NCI-H345 (cell line): ENCODE measurements at places on chromosomes 1 and 21.
A peak's percentile ranks its signal among the peaks of the same experiment; 100 is the strongest.

GRCh38 chr1:10588640-10589039, 113.9 kb downstream of the PEX14 start:
- DNase-seq = no peak

- no peak for DNase-seq
Measured at GRCh38 chr1:244139655-244140054, 88.6 kb downstream of the ZBTB18 start.

DNA sequence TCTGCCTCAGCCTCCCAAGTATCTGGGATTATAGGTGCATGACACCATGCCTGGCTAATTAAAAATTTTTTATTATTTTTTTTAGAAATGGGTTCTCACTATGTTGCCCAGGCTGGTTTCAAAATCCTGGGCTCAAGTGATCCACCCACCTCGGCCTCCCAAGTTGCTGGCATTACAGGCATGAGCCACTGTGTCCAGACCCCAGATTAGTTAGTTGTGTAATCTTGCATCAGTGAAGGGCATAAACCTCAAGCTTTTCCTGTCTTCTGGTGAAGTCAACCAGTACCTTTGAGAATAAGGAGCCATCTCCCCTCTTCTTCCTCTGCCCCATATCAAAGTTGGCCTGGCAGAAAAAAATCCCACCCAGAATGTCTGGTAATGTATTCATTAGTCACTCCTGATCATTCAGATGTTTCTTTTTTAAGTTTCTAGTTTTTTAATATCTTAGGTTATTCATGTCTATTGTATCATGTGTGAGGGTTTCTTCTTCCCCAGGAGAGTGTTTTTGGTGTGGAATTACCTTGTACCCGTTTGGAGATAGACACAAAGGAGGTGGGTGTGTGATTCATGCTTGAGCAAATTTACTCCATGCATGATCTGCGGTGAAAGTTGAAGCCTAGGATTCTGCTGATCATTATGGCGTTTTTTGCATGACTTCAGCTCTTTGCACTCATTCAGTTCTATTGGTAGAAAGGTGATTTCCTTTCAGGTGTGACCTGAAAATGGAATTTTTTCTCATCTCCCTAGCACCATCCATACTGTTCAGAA, 144.0 kb downstream of the FMN2 start:
- peak; percentile 25 for DNase-seq

GRCh38 chr1:226519135-226519534, 29.4 kb upstream of the STUM start:
- DNase-seq = no peak

GRCh38 chr1:192445241-192445640, 128.4 kb downstream of the RGS21 start:
- DNase-seq = no peak

DNA sequence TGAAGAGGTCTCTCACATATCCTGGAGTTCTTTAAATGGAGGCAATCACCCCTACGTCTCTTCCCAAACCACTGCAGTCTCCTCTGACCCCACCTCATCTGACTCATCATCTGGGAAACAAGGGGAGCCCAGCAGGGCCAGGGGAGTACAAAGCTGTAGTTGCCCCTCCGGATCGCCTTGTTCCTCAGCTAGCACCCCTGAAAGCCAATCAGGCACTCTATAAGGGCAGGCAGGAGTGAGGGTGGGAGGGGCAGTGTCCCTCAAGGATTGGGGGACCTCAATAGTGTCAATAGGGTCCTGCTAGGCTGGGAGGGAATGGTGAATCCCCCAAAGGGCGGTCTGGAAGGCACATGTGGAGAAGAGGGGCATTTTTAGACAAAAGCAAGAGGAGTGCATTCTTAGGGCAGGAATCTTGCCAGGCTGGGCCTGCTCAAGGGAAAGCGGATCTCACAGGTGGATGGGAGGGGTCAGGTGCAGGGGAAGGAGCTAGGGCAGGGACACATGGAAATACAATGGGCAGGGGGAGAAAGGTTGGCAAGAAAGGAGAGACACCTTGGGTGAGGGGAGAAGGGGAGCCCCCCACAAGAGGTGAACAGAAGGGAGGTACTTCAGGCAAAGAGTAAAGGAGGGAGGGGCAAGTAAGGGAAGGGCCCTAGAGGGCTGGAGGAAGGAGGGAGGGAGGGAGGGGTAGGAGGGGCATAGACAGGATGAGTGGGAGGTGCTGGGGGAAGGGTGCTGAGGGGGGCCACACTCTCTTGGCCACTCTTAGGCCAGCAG, 5.8 kb downstream of the SHISA4 start:
- no peak for DNase-seq

DNA sequence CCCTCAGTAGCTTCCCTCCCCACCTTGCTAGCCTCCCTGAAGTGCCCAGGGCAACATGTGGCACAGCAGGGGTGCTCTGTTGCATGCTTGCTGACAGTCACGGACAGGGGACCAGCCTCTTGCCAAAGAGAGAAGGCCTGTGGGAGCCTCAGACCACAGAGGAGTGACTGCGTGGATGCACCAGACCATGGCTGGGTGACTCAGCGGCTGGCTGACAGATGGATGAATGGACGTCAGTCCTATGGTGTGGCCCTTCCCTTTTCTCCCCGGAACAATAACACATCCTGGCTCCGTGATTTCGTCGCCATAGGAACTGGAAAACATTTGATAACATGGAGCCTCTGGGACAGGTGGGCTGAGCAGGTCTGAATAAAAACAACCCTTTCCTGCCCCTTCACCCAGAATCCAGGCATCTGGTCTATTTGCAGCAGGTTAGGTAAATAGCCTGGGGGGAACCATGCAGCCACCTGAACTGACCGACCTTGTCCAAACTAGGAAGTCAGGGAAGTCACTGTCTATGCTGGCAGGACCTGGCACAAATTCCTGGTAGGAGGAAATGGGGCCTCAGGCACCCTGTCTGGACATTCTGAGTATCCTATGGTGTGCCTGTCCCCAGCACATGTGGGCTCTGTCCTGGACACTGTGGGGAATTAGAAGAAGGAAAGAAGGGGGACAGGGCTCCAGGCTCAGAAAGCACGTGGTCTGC, 53.3 kb downstream of the NENF start:
- DNase-seq = peak; percentile 83

DNA sequence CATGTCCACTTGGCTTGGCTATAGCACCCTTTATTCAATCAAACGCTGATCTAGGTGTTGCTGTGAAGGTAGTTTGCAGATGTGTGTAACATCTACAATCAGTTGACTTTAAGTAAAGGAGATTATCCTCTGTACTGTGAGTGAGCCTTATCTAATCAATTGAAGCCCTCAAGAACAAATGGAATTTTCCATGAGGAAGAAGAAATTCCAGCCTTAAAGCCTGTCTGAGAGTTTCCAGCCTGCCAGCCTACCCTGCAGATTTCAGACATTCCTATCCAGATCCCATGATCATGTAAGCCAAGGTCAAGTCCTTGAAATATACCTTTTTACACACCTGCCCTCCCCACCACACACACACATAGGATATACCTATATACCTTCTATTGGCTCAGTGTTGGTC, 696.7 kb downstream of the MRPL39 start:
- DNase-seq = no peak

DNA sequence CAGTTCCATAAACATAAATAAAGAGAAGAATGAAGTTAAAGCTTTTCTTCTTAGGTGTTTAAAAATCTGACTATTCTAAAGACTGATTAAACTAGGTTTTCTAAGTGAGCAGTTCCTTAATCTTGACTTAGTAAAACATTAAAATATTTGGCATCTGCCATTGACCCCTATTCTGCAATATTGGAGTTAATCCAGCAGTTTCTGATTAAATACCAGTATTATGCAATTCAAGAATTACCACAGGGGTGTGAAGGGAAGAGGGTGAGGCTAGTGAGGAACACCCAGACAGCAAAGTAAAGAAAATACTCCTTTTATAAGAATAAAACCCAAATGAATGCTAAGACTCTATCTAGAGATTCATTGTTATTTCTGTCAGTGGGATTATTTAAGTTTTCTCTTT, 40.9 kb downstream of the CLIC4 start:
- DNase-seq = no peak

GRCh38 chr1:243793298-243793697, 56.7 kb downstream of the AKT3 start:
- DNase-seq = no peak

DNA sequence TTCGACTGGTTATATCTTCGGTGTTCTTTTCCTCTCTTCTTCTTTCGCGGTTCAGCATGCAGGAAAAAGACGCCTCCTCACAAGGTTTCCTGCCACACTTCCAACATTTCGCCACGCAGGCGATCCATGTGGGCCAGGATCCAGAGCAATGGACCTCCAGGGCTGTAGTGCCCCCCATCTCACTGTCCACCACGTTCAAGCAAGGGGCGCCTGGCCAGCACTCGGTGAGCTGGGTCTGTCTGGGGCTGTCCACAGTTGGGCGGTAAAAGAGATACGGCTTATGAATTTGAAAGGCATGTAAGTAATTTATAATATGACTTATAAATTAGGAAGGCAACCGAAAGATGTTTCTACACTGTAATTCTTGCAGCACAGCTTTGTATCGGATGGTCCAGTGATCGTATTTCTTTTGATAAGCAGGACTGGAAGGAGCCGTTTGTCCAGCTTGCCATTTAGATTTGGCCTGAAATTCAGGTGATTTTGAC, 334 bp downstream of the CTH start:
- no peak for DNase-seq

GRCh38 chr1:32508761-32509160, 30.5 kb upstream of the ZBTB8A start:
- no peak for DNase-seq

GRCh38 chr1:65211331-65211730, 63.3 kb downstream of the AK4 start:
- DNase-seq = no peak

- DNase-seq = no peak
Measured at GRCh38 chr1:54609301-54609921, 13.9 kb downstream of the FAM151A start.

- no peak for DNase-seq
Measured at GRCh38 chr1:117164209-117164608, 42.7 kb upstream of the TRIM45 start.

DNA sequence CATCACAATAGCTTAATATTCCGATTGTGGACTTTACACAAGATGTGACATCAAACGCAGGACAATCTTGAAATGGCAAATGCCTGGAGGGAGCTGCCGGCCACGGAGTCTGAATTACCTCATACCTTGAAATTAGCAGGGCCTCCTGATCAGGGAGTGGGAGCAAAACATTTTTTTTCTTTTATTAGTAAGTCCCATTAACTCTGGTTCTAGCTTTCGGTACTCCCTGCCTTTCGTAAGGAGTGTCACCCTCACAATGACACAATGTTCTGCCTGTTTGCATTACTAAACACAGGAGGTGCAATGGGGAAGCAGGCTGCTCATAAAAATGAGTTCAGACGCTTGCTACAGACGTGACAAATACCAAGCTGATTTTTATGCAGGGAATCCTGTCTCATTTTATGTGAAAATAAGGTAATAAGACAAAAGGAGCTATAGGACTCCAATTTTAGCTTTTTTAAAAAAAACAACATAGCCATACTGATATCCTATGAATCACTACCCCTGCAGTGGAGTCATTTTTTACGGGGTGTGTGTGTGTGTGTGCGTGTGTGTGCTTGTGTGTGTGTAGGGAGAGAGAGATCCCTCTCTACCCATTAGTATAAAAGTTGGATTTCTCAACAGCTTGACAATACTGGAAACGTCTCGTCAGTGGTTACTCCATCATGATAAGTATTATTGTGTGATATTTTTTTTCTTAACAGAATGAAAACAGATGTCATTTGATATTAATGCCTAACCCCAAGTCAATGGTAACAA, 205.1 kb upstream of the RUNX1 start:
- DNase-seq = no peak

DNA sequence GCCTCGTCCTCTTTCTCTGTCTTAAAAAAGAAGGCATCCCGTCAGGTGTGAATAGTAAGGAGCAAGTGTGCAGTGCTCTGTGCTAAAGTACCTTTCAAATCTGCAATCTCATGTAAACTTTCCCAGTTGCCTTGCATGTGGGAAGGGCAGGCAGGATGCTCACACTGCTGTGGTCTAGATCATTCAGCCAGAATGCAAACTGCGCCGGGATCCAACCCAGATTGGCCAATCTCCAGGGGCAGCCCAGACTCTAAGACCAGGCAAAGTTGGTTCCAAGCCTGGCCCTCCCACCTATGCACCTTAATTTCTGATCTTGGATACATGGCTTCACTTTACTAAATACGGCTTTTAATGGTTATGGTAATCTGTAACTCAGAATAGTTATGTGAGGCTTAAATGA, 3.2 kb upstream of the MAP1LC3C start:
- no peak for DNase-seq

- no peak for DNase-seq
Measured at GRCh38 chr1:20266141-20266540, 24.5 kb upstream of the VWA5B1 start.

GRCh38 chr1:39679821-39680220, 7.9 kb upstream of the NT5C1A start:
- no peak for DNase-seq

GRCh38 chr1:73626326-73626725, 571.6 kb downstream of the LRRIQ3 start:
- no peak for DNase-seq

GRCh38 chr1:5473268-5473667, 519.0 kb downstream of the NPHP4 start:
- DNase-seq = no peak

- DNase-seq = no peak
Measured at GRCh38 chr1:81443288-81443687, 357.4 kb upstream of the ADGRL2 start.

DNA sequence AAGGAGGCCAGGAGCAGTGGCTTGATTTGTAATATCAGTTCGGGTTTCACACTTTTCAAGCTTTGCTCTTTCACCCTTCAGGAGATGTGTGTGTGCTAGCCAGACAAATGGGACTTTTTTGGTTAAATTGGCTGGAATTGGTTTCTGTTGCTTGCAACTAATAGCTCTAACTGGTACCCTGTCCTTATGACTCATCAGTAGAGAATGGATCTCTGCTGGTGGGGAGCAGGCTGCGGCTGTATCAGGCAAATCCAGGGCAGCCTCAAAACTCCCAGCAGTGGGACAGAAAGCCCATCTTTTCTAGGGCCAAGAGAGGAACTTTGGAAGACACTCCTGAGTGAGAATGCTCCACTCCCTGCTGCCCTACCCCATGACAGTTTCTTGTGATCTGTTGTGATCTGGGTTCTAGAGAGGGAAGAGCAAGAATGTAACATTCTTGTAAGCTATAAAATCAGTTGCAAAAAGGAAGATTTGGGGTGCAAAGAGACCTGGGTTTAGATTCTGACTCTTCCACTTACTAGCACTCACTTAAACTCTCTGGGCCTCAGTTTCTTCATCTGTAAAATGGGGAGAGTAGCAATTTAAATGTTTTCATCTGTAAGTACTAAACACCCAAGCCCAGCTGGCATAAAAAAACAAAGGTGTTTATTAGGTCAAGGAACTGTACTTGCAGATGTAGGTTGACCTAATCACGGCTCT, 257.0 kb upstream of the TMEM51 start:
- no peak for DNase-seq

GRCh38 chr1:196608390-196609369, at the start of gene KCNT2:
KCNT2 (minus strand) TSS chr1:196608440; CDS start chr1:196608309, 131 bp downstream.
- peak; percentile 71 for DNase-seq

GRCh38 chr1:4786055-4786454, 131.6 kb downstream of the AJAP1 start:
- no peak for DNase-seq

- no peak for DNase-seq
Measured at GRCh38 chr1:12358499-12358898, 128.7 kb downstream of the VPS13D start.
